Activated CD4-positive, alpha-beta T cell treated with anti-CD3 and anti-CD28 coated beads, Interleukin-2, amount 10 ng/mL, durations not matched to agents 24 days and 14 days (primary cell): ENCODE measurements at places on chromosomes 16 and 17.

DNA sequence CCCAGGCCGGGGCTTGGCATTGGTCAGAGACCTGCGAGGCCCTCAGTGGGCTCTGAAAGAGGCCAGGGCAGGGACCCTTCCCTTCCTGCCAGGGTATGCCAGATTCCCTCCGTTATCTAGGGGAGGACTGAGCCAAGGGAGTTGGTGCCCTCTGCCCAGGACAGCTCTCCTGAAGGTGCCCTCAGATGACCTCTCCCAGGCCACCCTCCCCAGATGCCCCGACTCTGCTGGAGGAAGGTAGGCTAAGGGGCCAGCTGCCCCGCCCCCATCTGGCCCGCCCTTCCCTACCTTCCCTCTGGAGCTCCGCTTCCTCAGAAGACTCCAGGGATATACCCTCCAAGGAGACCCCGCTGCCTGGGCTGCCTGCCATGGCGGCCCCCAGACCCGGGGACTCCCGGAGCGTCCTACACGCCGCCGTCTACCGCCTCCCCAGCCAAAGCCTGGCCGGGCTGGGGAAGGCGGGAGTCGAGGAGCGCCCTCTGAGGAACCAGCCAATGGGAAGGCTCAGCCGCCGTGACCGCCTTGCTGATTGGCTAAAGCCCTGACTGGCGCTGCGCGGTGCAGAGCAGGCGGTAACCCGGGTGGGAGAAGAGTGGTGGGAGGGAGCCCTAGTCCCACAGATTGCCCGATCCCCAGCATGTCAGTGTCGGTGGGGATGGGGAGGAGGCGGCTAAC lies 7.0 kb downstream of the MPP2 start:
- peak overlapping the region; percentile 84 for H3K4me3 ChIP-seq
- no peaks in the 10 kb centered on the region for H3K36me3 ChIP-seq
- peaks cover 8% of the 10 kb centered on the region for H3K4me1 ChIP-seq

- peak overlapping the region; percentile 85 for H3K27ac ChIP-seq
- DNase-seq: peak; percentile 91
- H3K4me3 ChIP-seq: peak overlapping the region; percentile 84
- H3K36me3 ChIP-seq: no peaks in the 10 kb centered on the region
- peaks cover 6% of the 10 kb centered on the region for H3K4me1 ChIP-seq
Measured at GRCh38 chr17:60421273-60422161, 772 bp upstream of the CHCT1 start.

DNA sequence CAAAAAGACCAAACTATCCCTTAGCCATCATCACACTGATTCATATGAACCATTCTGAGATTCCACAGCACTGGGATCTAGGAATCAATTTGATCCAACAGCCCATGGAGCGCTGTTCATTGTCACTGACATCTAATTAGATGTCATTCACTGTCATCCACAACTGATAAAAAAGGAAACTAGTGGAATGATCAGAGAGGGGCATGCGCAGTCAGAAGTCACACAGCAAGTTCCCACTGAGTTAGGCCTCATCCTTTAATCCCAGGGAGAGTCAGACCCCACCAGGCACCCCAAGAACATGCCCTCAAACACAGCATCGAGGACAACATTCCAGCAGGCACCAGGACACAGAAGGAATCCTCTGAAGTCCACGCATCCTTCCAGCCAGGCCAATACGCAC lies 88.5 kb downstream of the ZNF423 start:
- H3K4me1 ChIP-seq: no peaks in the 10 kb centered on the region
- no peak overlapping the region for H3K4me3 ChIP-seq
- no peak for DNase-seq
- no peaks in the 10 kb centered on the region for H3K36me3 ChIP-seq

GRCh38 chr17:31743797-31744196 lies 115.2 kb downstream of the COPRS start:
- H3K27ac ChIP-seq: no peak overlapping the region
- peaks cover 2% of the 10 kb centered on the region for H3K4me1 ChIP-seq
- no peaks in the 10 kb centered on the region for H3K36me3 ChIP-seq
- no peak overlapping the region for H3K4me3 ChIP-seq

DNA sequence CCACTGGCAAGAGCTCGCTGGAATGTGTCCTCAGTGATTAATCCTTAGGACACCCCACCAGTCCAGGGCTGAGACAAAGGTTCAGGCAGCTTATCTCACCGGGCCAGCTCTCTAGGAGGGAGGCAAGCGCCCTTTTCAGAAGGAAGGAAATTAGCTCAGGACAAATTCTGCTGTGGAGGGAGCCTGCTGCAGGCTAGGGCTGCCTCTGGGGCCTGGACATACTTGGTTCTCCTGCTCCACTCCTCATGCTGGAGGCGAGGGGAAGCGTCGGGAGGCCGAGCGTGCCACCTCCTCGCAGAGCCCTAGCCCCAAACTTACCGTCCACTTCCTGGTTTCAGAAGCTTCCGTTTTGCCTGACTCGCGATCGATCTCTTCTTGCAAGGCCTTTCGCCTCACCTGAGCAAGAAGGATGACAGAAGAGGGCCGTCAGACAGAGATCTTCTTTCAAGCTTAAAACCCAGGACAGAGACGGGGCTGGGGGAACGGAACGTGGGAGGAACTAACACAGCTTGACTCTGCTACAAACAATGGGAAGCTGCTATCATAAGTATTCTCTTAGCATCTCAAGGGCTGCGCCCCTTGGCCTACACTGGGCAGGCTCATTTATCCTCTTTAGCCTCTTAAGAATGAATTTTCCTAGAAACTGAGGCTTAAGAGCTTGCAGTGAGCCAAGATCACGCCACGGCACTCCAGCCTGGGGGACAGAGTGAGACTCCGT lies 7.7 kb downstream of the KNOP1 start:
- H3K4me3 ChIP-seq: no peak overlapping the region
- no peaks in the 10 kb centered on the region for H3K27me3 ChIP-seq
- H3K4me1 ChIP-seq: peaks cover 8% of the 10 kb centered on the region
- DNase-seq: no peak

DNA sequence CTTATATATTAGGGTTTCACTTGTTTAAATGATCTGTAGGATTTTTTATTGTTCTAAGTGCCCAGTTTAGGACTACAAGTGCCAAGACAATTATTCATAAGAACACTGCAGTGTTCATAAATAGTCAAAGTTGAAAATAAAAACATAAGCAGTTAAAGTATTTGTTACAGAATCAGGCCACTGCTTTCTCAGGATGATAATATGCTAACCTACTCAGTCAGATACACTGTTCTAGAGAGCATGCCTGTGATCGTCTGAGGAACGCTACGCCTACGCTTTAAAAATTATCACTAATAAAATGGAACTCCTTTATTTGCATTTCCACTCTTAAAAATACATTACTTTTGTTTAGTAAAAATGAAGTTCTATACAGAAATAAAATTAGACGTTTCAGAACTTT lies 37.4 kb upstream of the TRAP1 start:
- H3K27me3 ChIP-seq: no peaks in the 10 kb centered on the region
- no peak for DNase-seq
- peaks cover 9% of the 10 kb centered on the region for H3K4me1 ChIP-seq
- H3K27ac ChIP-seq: no peak overlapping the region

GRCh38 chr16:74825016-74825415 lies 50.4 kb upstream of the FA2H start:
- peaks cover 3% of the 10 kb centered on the region for H3K4me1 ChIP-seq
- no peak overlapping the region for H3K4me3 ChIP-seq
- H3K36me3 ChIP-seq: no peaks in the 10 kb centered on the region
- H3K27ac ChIP-seq: no peak overlapping the region

- H3K4me1 ChIP-seq: peaks cover 50% of the 10 kb centered on the region
- H3K4me3 ChIP-seq: peak overlapping the region; percentile 80
- H3K27me3 ChIP-seq: no peaks in the 10 kb centered on the region
- peak; percentile 96 for DNase-seq
- H3K36me3 ChIP-seq: peaks cover 7% of the 10 kb centered on the region
- H3K27ac ChIP-seq: peak overlapping the region; percentile 99
Measured at GRCh38 chr17:36722121-36722902, 120.9 kb downstream of the MRM1 start.

- no peaks in the 10 kb centered on the region for H3K27me3 ChIP-seq
- H3K4me3 ChIP-seq: no peak overlapping the region
- H3K27ac ChIP-seq: no peak overlapping the region
Measured at GRCh38 chr17:75685499-75685898, 18.4 kb downstream of the SAP30BP start.

GRCh38 chr17:47821031-47821423 lies 567 bp downstream of the OSBPL7 start:
- no peaks in the 10 kb centered on the region for H3K27me3 ChIP-seq
- peaks cover 41% of the 10 kb centered on the region for H3K36me3 ChIP-seq
- peaks cover 22% of the 10 kb centered on the region for H3K4me1 ChIP-seq
- H3K4me3 ChIP-seq: peak overlapping the region; percentile 98

DNA sequence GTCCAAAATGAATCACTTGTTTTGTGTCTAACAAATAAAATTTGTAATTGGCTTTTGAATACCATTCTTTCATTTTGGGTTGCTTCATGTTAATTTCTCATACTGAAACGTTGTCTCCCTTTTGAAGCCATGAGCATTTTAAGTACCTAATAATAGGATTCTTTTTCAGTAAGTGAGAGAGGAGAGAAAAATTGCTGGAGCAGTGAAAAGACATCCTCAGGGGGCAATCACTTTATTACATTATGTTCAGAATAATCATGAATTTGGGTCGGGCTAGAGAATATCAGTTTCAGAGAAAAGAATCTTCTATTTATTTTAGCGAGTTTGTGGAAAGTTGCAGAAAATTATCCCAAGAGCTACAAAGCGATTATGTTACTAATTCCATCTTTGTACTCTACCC lies 96.8 kb downstream of the CNTNAP4 start:
- no peaks in the 10 kb centered on the region for H3K36me3 ChIP-seq
- H3K27me3 ChIP-seq: no peaks in the 10 kb centered on the region
- no peak overlapping the region for H3K4me3 ChIP-seq

GRCh38 chr17:39755554-39756379 lies 18.0 kb downstream of the GRB7 start:
- peak overlapping the region; percentile 91 for H3K27ac ChIP-seq
- H3K4me1 ChIP-seq: peaks cover 53% of the 10 kb centered on the region
- peak; percentile 83 for DNase-seq

DNA sequence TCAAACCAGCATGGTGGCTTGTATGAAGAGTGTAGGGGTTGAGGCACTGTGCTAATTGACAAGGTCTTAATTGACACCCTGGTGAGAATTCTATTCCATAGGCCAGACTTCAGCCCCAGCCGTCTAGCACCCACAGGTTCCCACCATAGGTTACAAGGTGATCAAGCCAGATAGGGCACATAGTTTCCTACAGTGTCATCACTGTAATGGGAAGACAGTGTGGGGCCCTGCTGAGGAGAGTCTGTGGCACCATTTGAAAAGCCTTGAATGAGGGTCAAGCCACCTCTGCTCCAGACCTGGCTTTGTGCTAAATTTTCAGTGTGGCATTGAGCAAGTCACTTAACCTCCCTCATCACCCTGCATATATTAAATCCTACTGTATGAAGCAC lies 36.2 kb downstream of the YPEL2 start:
- peaks cover 55% of the 10 kb centered on the region for H3K4me1 ChIP-seq
- DNase-seq: no peak
- no peak overlapping the region for H3K4me3 ChIP-seq

- DNase-seq: no peak
- no peak overlapping the region for H3K27ac ChIP-seq
- peaks cover 8% of the 10 kb centered on the region for H3K36me3 ChIP-seq
- no peaks in the 10 kb centered on the region for H3K27me3 ChIP-seq
- H3K4me1 ChIP-seq: peaks cover 26% of the 10 kb centered on the region
Measured at GRCh38 chr17:64653325-64653984, 8.7 kb downstream of the SMURF2 start.

DNA sequence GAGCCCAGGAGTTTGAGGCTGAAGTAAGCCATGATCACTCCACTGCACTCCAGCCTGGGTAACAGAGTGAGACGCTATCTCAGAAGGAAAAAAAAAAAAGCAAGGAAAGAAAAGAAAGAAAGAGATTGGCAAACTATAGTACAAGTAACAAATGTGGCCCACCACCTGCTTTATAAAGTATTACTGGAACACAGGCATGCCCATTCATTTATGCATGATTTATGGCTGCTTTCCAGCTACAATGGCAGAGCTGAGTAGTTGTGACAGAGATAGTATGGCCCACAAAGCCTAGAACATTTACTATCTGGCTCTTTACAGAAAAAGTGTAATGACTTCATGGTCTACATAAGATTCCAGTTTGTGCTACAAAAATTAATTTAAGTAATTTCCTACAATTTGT lies 23.6 kb downstream of the C16orf87 start:
- H3K36me3 ChIP-seq: peaks cover 46% of the 10 kb centered on the region
- H3K27ac ChIP-seq: no peak overlapping the region
- no peak for DNase-seq

DNA sequence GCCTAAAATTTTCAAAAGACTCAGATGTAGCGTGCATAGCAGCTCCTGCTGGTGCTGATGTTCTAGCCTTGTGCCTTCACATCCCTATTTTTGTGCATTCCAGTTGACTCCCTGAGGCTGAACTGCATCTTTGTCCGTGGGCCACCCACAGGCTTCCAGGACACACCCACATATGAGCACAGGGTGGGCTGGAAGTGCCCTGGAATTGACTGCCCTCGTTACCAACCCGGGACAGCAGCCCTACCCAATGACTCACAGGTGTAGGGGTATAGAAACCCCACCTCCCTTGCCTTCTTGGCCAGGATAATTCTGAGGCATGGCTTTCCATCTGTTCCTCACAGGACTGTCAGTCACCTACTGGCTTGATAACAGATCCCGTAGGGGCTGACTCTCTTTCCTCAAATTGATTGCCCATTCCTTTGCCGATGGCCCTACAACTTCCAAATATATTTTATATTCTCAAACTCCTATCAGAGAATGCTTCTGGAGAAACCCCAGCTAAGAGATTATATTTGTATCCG lies 65.9 kb upstream of the CDH13 start:
- H3K4me3 ChIP-seq: no peak overlapping the region
- no peak for DNase-seq
- no peaks in the 10 kb centered on the region for H3K27me3 ChIP-seq
- no peaks in the 10 kb centered on the region for H3K36me3 ChIP-seq
- H3K4me1 ChIP-seq: no peaks in the 10 kb centered on the region
- H3K27ac ChIP-seq: no peak overlapping the region

DNA sequence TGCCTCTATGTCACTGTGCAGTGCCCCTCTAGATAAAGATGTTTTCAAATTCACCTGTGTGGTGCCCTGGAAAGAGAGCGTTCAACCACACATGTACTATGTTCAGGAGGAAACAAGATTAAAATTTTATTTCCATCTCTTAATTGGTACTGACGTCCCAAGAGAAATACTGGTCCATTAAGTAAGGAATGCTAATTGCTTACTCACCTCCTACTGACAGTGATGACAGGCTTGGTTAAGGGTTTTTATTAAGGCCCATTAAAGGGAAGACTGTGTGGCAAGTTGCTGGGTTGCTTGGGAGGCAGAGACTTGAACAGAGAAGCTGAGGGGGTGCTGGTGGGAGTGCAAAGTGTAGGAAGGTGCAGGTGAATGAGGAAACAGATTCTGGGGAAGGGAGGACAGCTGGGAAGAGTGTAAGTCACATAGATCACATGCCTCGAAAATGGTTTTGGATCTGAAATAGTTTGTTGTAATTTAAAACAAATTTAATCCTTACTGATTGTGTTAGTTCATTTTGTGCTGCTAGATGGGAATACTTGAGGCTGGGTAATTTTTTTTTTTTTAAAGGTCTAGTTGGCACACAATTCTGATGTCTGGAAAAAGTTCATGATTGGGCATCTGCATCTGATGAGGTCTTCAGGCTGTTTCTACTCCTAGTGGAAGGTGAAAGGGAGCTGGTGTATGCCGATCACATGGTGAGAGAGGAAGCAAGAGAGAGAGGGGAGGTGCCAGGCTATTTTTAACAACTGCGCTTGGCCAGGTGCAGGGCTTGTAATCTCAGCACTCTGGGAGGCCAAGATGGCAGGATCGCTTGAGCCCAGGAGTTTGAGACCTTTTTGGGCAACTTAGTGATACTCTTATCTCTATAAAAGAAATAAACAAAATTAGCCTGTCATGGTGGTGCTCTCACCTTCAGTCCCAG lies 140.5 kb downstream of the CACNG3 start:
- H3K4me1 ChIP-seq: no peaks in the 10 kb centered on the region
- no peak overlapping the region for H3K27ac ChIP-seq
- H3K36me3 ChIP-seq: no peaks in the 10 kb centered on the region
- peaks cover 2% of the 10 kb centered on the region for H3K27me3 ChIP-seq
- DNase-seq: no peak
- H3K4me3 ChIP-seq: no peak overlapping the region
